ENCODE measurements at places on chromosomes 6 and 20. TPM values are rescaled to one million over a fixed set of nuclear protein-coding genes. Genes with fewer than 3 reads are reported as not detected.

- DNase-seq: no peak
- H3K27ac ChIP-seq: no peak overlapping the region
- H3K27me3 ChIP-seq: no peaks in the 10 kb centered on the region
- no peak overlapping the region for H3K4me3 ChIP-seq
Measured at GRCh38 chr6:101203664-101204063, 189.8 kb upstream of the GRIK2 start.

- H3K27me3 ChIP-seq: no peaks in the 10 kb centered on the region
- DNase-seq: no peak
- H3K4me1 ChIP-seq: peaks cover 4% of the 10 kb centered on the region
- no peak overlapping the region for H3K4me3 ChIP-seq
Measured at GRCh38 chr6:98945311-98946115, 2.2 kb downstream of the FBXL4 start.

GRCh38 chr6:155378276-155378675 is 64.0 kb upstream of the TFB1M start:
- peaks cover 6% of the 10 kb centered on the region for H3K4me1 ChIP-seq
- H3K36me3 ChIP-seq: no peaks in the 10 kb centered on the region
- DNase-seq: no peak
- no peak overlapping the region for H3K27ac ChIP-seq
- H3K4me3 ChIP-seq: no peak overlapping the region

- H3K27ac ChIP-seq: no peak overlapping the region
- no peaks in the 10 kb centered on the region for H3K27me3 ChIP-seq
- no peaks in the 10 kb centered on the region for H3K36me3 ChIP-seq
- H3K4me1 ChIP-seq: peaks cover 7% of the 10 kb centered on the region
- H3K4me3 ChIP-seq: no peak overlapping the region
Measured at GRCh38 chr6:137698636-137699030, 168.4 kb upstream of the TNFAIP3 start.

The PSORS1C2 gene
- not detected for total RNA-seq

- H3K36me3 ChIP-seq: peaks cover 34% of the 10 kb centered on the region
- no peaks in the 10 kb centered on the region for H3K27me3 ChIP-seq
- DNase-seq: peak; percentile 70
- H3K27ac ChIP-seq: no peak overlapping the region
- no peak overlapping the region for H3K4me3 ChIP-seq
Measured at GRCh38 chr6:37279366-37280134, 21.6 kb upstream of the TMEM217 start.

DNA sequence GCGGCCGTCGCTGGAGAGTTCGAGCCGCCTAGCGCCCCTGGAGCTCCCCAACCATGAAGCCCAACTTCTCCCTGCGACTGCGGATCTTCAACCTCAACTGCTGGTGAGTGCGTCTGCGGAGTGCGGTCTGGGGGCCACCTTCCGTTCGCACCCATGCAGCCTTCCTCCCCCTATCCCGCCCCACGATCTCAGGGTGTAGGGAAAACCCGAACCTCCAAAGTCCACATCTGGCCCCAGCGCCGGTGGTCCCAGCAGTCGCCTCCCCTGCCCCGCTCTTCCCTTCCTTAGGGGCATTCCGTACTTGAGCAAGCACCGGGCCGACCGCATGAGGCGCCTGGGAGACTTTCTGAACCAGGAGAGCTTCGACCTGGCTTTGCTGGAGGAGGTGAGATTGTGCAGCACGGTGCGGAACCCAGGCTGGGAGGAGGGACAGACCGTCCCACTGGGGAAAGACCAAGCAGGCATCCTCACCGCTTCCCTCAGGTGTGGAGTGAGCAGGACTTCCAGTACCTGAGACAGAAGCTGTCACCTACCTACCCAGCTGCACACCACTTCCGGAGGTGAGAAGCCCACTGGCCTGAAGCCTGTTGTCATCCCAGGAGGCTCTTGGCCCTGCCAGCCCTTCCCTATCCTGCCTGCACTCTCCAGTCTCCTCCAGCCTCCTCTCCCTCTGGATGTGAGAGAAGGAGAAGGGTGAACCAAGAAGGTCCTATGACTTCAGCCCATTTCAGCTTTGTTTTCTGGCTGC is 719 bp downstream of the SMPD2 start:
- peak overlapping the region; percentile 48 for H3K27ac ChIP-seq
- H3K4me3 ChIP-seq: peak overlapping the region; percentile 70
- no peaks in the 10 kb centered on the region for H3K27me3 ChIP-seq

- no peaks in the 10 kb centered on the region for H3K4me1 ChIP-seq
- H3K27ac ChIP-seq: no peak overlapping the region
- H3K27me3 ChIP-seq: no peaks in the 10 kb centered on the region
- DNase-seq: no peak
Measured at GRCh38 chr20:20215976-20216727, 151.8 kb upstream of the INSM1 start.

The CST4 gene
- total RNA-seq: not detected

- H3K4me3 ChIP-seq: no peak overlapping the region
- H3K4me1 ChIP-seq: peaks cover 10% of the 10 kb centered on the region
- no peak overlapping the region for H3K27ac ChIP-seq
- no peak for DNase-seq
Measured at GRCh38 chr20:51484141-51484815, 58.2 kb downstream of the NFATC2 start.

GRCh38 chr6:138645976-138646640 is 127.5 kb upstream of the CCDC28A start:
- no peaks in the 10 kb centered on the region for H3K27me3 ChIP-seq
- no peak overlapping the region for H3K27ac ChIP-seq
- H3K4me1 ChIP-seq: no peaks in the 10 kb centered on the region
- H3K4me3 ChIP-seq: no peak overlapping the region
- no peak for DNase-seq

The COL21A1 gene
- not detected for total RNA-seq

DNA sequence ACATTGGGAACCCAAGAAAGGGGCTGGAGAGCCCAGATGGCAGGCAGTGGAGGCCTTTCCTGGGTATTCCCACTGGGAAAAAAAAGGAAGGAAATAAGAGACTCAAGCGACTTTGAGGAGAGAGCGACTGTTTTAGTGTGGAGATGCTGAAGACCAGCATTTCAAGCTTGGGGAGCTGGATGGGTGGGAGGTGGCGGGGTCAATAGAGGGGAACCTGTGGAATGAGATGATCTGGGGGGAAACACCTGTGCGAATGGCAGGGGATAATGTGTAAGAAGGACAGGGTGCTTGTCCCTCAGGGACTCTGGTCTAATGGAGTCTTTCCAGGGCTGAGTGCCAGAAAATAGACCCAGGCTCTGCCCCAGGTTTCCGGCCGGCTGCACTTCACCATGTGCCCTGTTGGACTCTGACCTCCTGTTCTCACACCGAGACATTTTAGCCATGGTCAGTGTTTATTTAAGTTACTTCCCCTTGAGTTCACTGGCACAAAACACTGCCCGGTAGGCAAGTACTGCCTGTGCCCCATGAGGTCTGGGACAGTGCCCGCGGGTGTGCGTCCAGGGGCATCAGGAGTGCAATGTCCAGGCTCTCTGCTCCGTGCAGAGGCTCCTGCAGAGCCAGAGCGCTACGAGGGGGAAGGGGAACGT is 50.4 kb upstream of the NKX2-2 start:
- no peaks in the 10 kb centered on the region for H3K36me3 ChIP-seq
- H3K4me1 ChIP-seq: no peaks in the 10 kb centered on the region

- no peaks in the 10 kb centered on the region for H3K4me1 ChIP-seq
- H3K27me3 ChIP-seq: no peaks in the 10 kb centered on the region
- H3K4me3 ChIP-seq: no peak overlapping the region
Measured at GRCh38 chr20:40948465-40949267, 80.0 kb upstream of the TOP1 start.

The PTCRA gene
- total RNA-seq: not detected

GRCh38 chr20:1320902-1321653 is 7.9 kb downstream of the SDCBP2 start:
- no peak for DNase-seq
- H3K4me1 ChIP-seq: peaks cover 25% of the 10 kb centered on the region
- H3K4me3 ChIP-seq: no peak overlapping the region

DNA sequence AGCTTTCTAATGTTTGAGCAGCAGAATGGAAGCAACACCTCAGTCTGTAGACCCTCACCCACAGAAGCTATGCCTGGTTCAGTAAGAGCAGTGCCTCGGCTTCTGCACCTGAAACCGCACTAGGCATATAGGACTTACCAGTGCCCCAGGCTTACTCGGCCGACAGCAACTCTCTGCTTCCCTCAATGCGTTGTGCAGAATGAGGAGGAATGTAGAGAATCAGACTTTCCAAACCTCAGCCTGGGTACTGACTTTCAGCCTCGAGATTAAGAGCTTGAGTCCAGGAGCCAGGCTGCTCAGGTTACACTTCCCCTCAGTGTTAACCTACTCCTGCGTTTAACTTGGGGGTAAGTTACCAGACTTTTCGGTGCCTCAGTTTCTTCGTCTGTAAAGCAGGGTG is 8.6 kb downstream of the EYA2 start:
- no peaks in the 10 kb centered on the region for H3K4me1 ChIP-seq
- H3K27ac ChIP-seq: no peak overlapping the region
- no peaks in the 10 kb centered on the region for H3K27me3 ChIP-seq

Measured in IMR-90 (cell line).